ENCODE measurements at places on chromosomes 12 and 14.

- DNase-seq, result peak; percentile 60
Observed at GRCh38 chr12:121748571-121749265, 36.2 kb downstream of the TMEM120B start.

DNA sequence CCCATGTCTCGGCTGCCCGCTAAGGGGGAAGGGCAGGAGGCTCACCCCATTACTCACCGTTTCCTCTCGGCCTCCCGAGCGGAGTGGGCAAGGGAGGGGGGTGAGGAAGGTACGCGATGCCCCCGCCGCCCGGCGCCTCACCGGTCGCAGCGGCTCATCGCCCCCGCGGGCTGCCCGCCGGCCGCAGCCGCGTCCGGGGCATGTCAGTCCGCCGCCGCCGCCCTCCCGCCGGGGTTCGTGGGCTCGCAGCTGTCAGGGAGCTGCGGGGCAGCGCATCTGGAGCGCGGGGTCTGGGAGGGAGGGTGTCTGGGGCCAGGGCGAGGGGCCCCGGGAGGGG lies 461 bp downstream of the SLC8A3 start:
- no peak for DNase-seq

DNA sequence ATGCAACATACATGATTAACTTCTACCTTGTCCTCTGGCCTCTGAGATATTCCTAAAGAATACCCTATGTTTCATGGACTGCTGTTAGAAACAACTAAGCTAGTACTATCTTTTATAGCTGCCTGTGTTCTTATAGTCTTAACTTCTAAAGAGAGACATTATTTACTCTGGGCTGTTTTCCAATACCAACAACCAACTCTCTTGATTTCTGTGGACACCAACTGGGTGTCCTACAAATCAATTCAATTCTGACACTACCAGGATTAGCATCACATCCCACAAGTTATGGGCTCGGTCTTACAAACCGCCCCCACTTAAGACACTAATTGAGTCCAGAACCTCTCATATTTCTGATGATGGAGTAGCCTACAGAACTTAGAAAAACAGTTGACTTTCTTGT lies 8.3 kb downstream of the XPOT start:
- DNase-seq, result no peak

- no peak for DNase-seq
Observed at GRCh38 chr14:72503271-72503670, 390.6 kb downstream of the DPF3 start.

DNA sequence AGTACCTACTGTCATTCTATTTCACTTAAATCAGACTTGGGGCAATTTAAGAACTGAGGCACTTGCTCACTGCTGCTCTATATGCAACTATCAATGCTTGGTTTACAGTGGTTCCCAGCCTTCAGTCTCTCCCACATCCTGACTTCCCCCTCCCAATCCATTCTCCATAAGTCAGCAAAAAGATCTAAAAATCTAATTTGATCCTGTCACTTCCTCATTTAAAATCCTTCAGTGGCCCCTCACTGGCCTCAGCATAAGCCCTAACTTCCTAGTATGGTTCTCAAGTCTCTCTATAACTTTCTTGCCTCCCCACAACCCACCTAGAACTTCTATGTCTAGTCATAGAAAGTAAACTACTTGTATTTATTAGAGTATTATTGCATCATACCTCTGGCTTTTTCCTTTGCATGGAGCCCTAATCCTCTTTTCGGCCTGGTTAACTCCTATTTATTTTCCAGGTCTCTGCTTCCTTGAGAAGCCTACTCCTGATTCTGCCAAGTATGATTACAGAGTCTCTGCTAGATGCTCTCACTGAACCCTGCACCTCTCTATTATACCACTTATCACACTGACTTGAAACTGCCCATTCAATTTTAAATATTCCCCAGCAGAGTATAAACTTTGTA lies 130.6 kb downstream of the RALGAPA1 start:
- DNase-seq, result no peak

GRCh38 chr12:119179335-119180021 lies 747 bp downstream of the HSPB8 start:
- DNase-seq, result no peak

DNA sequence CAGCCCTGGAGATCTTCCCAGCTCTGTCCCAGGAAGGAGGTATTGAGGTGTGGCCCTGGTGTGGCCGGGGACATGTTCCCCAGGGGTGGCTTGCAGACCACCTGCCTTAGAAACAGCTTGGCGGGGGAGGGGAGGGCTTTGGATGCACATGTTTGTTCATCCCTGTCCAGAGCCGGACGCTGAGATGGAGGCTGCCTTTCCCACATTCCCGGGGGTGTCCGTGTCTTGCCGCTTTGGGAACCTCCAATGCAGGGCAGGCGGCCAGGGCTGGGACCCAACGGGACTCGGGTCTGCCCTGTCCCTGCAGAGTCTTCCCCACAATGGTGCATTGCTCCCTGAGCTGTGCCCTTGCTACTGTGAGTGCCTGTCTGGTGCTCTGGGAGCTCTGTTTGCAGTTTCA lies 319.5 kb upstream of the SFSWAP start:
- DNase-seq, result no peak

DNA sequence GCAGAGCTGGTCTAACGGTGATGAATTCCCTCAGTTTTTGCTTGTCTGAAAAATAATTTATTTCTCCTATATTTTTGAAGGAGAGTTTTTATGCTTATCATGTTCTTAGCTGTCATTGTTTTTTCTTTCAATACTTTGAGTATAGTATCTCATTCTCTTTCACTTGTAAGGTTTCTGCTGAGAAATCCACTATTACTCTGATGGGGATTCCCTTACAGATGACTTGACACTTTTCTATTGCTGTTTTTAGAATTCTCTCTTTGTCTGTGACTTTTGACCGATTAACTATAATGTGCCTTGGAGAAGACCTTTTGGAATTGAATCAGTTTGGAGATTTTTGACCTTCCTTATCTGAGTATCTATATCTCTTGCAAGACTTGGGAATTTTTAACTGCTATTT lies 139.6 kb downstream of the PRKD1 start:
- no peak for DNase-seq

GRCh38 chr14:88426271-88426670 lies 40.8 kb downstream of the SPATA7 start:
- DNase-seq, result no peak

DNA sequence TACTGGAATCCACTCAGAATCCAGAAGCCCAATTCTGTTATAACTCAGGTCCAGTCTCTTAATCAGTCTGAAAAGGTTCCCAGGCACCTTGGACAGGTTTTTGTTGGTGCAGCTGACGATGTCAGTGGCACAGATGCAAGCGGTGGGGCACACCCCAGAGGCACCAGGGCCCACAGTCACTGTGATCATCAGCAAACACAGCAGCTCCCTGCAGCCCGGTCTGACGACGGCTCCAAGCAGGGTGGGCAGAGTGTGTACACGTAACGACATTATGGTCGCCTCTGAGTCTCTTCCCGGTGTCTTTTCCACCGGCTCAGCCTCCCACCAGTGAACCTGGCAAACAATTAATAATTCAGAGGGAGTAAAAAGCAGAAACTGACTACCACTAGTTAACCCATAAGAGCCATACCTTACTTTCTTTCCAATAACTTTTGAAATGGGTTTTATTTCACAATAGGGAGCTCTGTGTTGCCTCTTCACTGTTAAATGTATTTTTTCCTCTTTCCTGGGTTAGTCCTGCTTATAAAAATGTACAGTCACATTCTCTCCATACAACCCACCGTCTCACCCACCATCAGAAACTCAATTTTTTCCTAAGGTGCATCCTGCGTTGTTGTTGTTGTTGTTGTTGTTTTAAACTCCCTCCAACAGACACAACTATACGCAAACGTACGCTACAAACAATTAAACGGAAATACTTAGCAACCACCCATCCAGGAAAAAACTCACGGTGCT lies 521 bp upstream of the PCED1B start:
- DNase-seq, result no peak

DNA sequence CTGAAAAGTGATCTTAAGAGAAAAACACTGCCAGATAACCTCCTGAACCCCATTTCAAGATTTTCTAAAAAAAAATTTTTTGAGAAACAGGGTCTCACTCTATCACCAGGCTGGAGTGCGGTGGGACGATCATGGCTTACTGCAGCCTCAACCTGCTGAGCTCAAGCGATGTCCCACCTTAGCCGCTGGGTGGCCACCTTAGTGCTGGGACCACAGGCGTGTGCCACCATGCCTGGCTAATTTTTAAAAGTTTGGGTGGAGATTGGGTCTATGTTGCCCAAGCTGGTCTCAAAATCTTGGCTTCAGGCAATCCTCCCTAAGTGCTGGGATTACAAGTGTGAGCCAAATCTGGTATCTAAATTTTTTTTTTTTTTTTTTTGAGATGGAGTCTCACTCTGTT lies 3.4 kb downstream of the PNMA1 start:
- DNase-seq, result no peak

DNA sequence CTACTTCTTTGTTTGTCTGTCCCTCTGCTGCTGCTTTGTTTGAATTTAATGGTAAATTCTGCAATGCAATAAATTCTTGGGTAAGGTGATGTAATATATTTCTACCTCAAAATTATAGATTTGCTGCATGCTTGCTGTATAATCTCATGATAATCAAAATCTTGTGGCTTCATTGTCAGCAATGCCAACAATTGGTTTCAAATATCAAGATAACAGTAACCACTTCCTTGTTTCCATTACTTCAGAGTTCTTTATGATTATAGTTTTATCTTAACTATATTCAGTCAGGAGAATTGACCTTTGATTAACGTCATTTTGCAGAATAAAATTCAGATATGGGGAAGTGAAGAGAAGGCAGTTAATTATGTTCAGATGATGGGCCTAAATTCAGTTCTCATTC lies 30.2 kb upstream of the RNU6-8 start:
- no peak for DNase-seq

GRCh38 chr12:114743799-114744198 lies 59.8 kb upstream of the TBX3 start:
- DNase-seq, result no peak

GRCh38 chr12:77998236-77998786 lies 167.6 kb downstream of the NAV3 start:
- DNase-seq, result no peak

- peak; percentile 47 for DNase-seq
Observed at GRCh38 chr12:92408072-92408900, 262.6 kb upstream of the BTG1 start.

DNA sequence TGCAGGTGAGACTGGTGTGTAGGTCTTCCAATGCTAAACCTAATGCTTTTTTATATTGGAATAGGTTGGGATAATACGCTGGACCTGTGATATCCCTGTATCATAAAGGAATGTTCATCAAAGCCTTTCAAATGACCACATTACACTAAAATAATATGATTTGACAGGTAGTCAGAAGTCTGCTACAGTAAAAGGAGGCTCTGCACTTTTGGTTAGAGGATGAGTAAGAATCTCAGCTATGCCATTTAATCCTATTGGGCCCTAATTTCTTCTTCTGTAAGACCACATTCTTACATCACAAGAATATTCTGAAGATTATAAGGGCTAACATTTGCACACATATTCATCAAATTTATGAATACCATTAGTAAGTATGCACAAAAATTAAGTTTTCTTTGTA lies 250.5 kb upstream of the FLRT2 start:
- no peak for DNase-seq

DNA sequence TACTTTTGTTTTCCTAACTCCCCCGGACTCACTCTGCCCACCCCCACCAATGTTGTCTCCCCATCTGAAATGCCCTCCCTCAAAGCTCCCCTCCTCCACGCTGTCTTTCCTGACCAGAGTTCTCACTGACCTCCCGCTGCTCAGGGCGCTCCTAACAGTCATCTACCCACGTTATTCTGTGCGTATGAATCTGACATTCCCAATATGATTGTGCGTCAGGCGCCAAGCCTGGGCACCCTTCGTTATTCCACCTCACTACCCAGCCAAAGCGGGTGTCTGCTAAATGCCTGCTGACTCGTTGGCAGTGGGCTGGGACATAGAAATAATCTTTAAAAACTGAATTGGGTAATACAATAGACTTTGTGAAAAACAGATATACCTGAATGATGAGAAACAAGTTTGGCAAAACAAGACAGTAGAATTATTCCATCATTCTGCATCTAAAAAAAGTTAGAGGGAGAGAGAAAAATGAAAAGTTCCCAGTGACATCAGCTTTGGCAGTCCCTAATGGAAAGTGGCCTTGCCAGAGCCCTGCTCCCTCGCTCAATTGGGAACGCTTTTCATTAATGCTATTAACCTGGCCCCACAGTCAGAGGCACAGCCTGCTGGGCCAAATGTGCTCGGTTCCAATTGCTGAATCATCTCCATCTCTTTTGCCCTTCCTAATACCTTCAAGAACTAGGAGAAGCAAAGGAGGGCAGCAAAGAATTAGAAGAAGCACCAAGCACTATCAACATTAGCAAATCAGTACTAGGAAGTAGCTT lies 74.0 kb upstream of the PLXNC1 start:
- no peak for DNase-seq

DNA sequence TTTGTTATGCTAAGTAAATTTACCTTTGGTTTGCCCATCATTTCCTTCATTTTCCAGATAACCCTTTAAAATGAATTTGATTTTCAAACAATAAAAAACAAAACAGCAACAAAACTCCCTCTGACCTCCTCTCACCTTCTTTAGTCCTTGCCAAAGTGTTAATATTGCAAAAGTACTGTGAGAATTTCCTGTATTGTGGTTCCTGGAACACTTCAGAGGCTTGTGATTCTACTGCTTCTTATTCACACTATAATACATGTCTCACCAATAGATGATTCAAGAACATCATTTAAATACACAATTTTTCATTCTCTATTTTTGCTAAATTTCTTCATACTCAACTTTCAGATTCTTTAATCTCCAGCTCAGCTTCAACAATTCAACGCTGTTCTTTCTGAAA lies at the start of gene KLRD1:
KLRD1 (plus strand) TSS at position 241 of the 400 bp plus-strand sequence. CDS start 208 bp downstream, outside the sequence.
- DNase-seq, result no peak

DNA sequence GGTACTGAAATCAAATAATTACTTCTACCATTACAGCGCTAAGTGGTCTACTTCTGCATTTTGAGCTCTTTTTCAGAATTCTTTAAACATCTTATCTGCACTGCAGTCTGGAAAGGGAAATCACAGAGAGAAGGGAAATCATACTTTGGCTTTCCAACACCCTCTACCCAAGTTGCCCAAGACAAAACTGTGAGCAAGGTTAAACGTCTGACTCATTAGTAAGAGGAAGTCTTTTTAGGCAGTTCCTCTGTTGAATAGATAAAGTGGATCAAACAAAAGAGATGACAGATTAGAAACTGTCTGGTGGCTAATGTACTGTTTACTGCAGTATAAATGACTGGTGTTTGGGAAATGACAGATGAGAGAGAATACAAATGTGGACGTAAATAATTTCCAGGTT lies 858.1 kb downstream of the NRXN3 start:
- peak; percentile 74 for DNase-seq

GRCh38 chr14:71355324-71356201 lies 448.3 kb downstream of the PCNX1 start:
- no peak for DNase-seq

GRCh38 chr14:50967103-50967502 lies 22.8 kb upstream of the PYGL start:
- DNase-seq, result no peak

GRCh38 chr12:11651785-11652184 lies 2.3 kb downstream of the ETV6 start:
- no peak for DNase-seq

GRCh38 chr12:46382408-46382963 lies 9.9 kb upstream of the SLC38A2 start:
- DNase-seq, result no peak

All from inflammatory macrophage treated with lipopolysaccharide for 1 hour (primary cell).